Endothelial cell (in vitro differentiated cells): ENCODE measurements at places on chromosomes 13 and 19.

GRCh38 chr13:97434397-97435201 is 630 bp downstream of the RAP2A start:
- DNase-seq = peak; percentile 43

GRCh38 chr19:45476304-45476703 is 8.5 kb downstream of the FOSB start:
- DNase-seq = no peak

DNA sequence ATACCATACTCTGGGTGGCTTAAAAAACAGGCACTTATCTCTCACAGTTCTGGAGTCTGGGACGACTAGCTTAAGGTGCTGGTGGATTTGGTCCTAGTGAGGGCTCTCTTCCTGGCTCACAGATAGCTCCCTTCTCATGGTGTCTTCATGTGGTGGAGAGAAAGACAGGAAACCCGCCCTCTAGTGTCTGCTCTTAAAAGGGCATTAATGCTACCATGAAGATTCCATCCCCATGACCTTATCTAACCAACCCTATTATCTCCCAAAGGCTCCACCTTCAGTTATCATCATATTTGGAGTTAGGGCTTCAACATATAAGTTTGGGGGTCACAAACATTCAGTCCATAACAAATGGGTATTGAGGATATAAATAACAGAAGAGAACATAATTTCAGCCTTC is 139.4 kb downstream of the HS6ST3 start:
- DNase-seq = peak; percentile 18

GRCh38 chr19:48854103-48854502 is 14.3 kb downstream of the PLEKHA4 start:
- DNase-seq = no peak

DNA sequence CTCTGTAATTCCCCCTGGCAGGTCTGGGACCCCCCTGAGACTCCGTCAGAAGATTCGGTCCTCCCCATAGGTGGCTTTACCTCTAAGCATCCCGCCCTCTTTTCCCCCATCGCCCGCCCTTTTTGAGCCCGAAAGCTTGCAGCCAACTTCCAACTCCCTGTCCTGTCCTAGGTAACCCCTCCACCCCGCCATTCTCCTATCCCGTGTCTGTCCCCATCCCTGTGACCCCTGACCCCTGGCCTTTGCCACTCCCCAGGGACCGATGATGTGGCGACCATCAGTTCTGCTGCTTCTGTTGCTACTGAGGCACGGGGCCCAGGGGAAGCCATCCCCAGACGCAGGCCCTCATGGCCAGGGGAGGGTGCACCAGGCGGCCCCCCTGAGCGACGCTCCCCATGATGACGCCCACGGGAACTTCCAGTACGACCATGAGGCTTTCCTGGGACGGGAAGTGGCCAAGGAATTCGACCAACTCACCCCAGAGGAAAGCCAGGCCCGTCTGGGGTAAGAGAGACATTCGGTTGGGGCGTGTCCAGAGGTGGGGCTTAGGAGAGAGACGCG is 488 bp downstream of the RCN3 start:
- no peak for DNase-seq

- DNase-seq = no peak
These were observed 26.3 kb downstream of the STARD13 start for GRCh38 chr13:33259296-33259695.

GRCh38 chr13:35894636-35895035 is 236.5 kb downstream of the DCLK1 start:
- DNase-seq = no peak

- no peak for DNase-seq
These were observed 150.3 kb upstream of the TSHZ3 start for GRCh38 chr19:31499281-31500196.

DNA sequence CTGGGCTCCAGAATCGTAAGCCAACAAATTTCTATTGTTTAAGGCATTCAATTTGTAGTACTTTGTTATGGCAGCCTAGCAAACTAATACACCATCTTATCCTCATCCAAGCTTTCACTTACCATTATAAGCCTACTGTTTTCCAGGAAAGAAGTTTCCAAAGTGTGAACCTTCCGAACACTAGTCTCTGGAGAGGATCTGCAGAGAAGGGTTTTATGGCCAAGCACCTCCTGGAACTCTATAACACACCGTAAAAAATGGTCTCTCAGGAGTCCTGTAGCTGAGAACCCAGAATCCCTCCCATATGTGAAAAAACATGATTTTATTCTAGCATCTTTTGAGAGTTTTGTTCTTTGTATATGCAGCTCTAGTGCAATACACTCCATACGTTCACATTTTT is 142.1 kb downstream of the POSTN start:
- no peak for DNase-seq

DNA sequence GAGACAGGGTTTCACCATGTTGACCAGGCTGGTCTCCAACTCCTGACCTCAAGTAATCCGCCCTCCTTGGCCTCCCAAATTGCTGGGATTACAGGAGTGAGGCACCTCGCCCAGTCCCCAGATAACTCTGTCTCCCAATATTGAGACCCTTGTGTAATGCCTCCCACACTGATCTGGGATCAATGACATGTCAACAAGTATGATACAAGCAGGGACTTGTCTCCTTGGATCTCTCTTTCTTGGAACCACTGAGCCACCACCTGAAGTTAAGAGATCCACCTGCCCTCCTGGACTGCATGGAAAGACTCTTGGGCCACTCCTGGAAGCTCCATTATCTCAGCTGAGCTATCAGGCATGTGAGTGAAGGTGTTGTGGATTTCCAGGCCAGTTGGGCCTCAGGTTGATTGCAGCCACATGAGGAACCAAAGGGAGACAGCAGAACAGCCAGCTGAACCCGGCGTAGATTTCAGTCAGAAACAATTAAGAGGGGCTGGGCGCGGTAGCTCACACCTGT is 15.1 kb downstream of the NFKBID start:
- DNase-seq = no peak

- DNase-seq = no peak
These were observed 178.8 kb downstream of the KCTD12 start for GRCh38 chr13:76707360-76707759.

DNA sequence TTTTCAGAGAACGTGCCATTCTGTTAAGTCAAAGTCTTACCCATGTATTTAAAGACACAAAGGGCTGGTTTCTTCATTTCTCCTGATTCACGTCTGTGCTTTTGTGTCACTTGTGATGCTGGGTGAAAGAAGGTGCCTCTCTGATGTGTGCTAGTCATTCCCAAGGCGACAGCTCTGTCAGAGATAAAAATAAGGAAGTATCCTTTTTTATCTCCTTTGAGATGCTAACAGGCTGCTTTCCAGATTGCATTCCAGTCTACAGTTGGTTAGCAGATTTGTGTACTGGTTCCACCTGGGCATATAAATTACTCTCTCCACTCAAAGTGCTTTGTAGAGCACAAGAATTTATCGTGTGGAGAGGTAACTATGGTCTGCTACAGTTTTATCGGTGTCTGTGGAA is 33.5 kb upstream of the DCT start:
- DNase-seq = no peak

DNA sequence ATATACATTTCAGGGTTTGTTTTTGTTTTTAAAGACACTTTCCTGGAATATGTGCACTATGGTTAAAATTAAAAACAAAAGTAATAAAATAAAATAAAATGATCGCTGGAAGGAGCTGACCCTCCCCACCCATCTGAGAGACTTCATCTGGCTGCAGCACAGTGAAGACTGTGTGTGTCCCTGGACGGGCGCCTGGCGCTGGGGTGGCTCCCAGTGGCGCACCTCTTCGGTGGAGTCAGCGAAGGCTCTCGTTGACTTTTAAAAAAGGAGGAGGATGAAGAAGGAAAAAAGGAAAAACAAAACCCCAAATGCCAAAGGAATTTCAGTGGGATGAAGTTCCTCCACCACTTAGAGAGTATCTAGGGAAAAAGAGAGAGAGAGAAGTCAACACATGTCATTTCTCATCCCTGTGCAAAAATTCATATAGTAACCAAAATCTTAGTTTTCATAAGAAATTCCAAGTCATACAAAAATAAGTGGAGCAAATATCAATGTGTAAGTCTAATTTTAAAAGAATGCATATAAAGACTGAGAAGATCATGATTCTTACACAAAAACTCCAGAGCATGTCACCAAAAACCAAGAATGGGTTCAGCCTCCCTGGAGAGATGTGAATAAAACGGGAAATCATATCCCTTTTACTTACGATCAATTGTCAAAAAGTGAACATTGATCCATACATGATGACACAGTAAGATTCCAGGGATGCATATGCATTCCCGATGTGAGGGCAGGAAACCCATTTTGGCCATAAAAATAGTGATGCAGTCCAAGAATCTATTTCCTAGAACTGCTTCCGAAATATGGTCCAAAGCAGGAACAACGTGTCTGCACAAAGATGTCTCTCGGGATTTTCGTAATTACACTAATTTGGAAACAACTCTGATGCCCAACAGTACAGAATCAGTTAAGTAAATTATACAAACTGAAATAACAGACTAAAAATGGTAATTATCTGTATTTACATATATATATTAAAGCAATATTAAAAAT is 123.8 kb downstream of the STK24 start:
- DNase-seq = no peak

DNA sequence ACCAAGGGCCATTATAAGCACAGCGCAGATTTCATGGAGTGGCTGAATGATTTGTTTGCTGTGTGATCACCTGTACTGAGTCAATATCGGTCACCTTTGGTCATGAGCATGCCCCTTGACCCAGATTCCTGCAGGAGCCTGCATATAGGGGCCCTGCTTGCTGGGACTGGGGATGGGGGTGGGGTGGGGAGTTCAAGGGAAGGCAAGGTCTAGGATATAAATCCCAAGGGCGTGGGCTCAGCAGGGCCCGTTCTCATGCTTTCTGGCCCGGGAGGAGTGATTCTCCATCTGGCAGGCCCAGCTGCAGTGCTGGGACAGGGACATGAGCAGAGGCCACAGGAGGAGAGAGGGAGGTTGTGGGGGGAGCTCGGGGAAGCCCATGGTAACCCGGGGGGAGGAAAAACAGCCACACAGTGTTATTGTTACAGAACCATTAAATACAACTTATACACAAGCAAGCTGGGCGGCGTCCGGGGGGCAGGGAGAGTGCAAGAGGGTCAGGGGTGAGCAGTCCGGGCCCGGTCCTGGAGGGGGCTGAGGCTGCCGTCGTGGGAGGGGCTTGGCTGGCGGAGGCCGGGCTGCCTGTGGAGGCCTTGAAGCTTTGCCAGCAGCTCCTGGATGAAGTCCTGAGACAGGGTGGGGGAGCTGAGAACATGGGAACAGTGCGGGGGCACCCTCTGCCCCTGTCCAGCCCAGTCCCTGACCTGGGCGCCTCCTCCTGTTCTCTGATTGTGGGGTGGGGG is 5.2 kb downstream of the PPP1R14A start:
- no peak for DNase-seq

DNA sequence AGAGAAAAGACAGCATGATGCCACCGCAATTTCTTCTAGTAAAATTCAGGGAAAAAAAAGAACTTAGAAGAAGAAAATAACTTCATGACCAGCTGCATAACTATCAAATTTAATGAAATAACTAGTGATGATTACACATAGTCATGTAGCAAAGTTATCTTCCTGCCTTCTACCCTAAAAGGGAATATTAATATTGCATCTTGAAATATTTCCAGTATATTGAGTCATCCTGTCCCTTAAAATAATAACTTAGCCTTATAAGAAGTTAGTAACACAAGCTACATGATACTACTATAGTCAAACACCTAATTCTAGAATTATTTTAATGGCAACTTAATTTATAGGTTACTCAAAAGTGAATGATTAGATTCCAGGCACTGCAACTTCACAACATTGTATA is 289.2 kb downstream of the KLF12 start:
- no peak for DNase-seq

GRCh38 chr13:113297370-113298042 is 467 bp downstream of the LAMP1 start:
- peak; percentile 33 for DNase-seq

DNA sequence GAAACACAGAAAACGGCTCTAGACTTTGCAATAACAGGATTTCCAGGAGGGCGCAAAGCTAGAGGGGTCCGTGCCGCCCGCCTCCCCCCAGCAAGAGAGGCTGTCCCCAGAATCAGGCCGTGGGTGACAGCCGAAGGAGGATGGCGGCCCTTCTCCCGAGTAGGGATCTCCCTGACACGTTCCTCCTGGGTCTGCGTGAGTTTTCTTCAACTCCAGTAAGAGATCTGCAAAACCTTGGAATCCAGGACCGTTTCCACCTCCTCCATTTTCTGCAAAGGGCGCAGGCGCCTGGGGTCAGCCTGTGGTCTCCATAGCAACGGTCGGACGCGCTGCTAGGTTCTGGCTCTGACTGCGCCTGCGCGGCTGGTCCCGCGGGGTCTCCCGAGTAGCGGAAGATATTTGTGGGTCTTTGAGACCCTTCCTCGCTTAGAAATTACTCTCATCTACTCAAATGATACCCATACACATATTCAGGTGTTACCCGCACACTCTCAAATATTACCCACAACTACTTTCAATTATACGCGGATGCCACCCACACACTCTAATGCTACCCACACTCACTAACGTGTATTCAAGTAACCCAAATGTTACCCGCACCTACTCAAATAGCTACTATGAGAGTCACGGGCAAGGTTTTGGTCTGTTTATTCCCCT is 2.1 kb downstream of the PNMA8C start:
- peak; percentile 90 for DNase-seq

- no peak for DNase-seq
These were observed 1.7 kb upstream of the SBK3 start for GRCh38 chr19:55546822-55547614.

DNA sequence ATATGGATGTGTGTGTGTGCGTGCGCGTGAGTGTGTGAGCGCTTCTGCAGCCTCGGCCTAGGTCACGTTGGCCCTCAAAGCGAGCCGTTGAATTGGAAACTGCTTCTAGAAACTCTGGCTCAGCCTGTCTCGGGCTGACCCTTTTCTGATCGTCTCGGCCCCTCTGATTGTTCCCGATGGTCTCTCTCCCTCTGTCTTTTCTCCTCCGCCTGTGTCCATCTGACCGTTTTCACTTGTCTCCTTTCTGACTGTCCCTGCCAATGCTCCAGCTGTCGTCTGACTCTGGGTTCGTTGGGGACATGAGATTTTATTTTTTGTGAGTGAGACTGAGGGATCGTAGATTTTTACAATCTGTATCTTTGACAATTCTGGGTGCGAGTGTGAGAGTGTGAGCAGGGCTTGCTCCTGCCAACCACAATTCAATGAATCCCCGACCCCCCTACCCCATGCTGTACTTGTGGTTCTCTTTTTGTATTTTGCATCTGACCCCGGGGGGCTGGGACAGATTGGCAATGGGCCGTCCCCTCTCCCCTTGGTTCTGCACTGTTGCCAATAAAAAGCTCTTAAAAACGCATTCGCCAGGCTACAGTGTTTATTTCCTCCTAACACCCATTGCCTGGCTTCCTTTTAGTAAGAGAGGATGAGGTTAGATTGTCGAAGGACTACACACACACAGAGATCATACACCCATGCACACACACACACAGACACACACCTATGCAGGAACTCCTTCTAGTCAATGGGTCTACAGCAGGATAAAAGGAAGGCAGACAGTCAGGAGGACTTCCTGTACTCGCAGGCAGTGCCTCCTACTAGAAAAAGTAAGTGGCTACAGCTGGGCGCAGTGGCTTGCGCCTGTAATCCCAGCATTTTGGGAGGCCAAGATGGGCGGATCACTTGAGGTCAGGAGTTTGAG is 7.1 kb downstream of the FOSB start:
- DNase-seq = no peak
